ENCODE measurements at places on chromosomes 11 and 22.

DNA sequence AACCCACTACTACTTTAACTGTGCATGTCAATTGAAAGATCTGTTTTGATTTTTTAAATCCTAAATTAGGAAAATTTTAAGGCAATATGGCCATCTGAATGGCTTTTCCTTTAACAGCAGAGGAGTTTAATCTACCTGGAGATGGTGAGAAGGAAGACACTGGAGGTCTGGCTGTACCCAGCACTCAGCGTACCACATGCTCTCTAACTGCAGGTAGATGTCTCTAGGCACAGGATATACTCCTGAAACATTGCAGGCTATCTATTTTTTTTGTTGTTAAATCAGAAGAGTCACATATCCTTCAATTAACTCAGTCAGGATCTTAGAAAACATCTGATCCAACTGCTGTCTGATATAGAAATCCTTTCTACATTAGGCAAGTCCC lies 17.3 kb upstream of the CASTOR1 start:
- DNase-seq = no peak

- no peak for DNase-seq
Measured at GRCh38 chr11:108009497-108010370, 1.0 kb downstream of the CUL5 start.

DNA sequence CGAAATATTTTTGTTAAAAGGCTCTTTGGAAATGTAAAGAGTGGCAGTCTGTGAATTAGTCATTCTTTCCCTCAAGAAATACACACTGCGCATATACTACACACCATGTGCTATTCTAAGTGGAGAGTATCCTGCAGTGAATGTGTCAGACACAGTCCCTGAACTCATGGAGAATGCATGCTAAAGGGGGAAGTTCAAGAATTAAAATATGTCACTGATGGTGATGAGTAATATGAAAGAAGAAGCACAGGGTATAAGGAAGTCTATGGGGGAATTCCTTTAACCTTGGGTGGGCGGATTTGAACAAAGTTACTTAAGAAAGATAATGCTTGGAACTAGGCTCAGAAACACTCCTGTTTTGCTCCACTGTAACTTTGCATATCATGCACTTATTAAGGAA lies 153.0 kb downstream of the LRRC4C start:
- no peak for DNase-seq

- DNase-seq = no peak
Measured at GRCh38 chr11:134521452-134522289, 109.6 kb upstream of the B3GAT1 start.

DNA sequence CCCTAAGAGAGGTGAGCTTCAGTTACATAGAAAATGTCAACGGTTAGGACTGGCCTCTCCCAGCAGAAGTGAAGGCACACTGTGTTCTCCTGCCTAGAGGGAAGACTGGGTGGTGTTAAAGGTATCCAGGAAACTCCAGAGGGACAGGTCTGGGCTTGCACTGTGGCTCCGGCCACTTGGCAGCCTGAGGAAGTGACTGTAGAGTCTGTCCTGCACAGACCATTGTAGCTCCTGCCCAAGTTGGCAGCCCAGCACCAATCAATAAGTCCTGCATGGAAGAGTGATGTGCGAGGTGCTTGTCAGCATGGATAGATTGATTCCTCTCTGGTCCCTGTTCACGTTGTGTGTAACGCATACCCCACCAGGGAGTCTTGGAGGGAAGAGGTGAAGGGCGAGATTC lies 284.8 kb downstream of the TENM4 start:
- DNase-seq = no peak

- DNase-seq = no peak
Measured at GRCh38 chr22:30490399-30490798, 15.1 kb downstream of the SEC14L4 start.

DNA sequence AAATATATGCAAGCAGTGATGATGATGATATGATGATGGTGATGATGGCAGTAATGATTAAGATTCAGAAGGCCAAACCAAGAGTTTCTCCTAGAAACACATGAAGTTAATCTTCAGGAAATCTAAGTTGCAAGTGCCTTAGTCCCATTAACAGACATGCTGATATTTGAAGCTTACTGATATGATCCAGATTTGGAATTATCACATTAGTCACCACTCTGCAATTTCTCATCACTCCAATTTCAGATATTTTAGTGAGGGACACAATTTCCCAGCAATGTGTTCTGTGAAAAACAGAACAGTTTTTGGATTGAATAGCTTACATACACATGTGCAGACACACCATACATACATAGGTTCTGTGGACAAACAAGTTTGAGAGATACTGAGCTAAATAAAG lies 411.4 kb upstream of the FAT3 start:
- DNase-seq = no peak

DNA sequence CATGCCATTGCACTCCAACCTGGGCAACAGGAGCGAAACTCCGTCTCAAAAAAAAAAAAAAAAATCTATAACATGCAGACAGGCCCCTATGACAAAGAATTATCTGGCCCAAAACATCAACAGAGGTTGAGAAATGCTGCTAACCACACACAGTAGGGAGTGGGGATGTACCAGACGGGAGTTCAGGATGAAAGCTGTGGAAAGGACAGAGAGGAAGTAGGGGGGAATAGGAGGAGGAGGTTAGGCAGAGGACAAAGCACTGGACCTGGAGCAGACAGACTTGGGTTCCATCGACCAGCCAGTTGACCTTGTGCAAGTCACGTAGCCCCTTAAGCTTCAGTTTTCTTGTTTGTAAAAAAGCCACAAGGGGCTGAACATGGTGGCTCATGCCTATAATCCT lies 12.5 kb downstream of the LRP4 start:
- DNase-seq = no peak

- no peak for DNase-seq
Measured at GRCh38 chr22:39567135-39567946, 3.2 kb upstream of the CACNA1I start.

GRCh38 chr22:36971341-36972125 lies 47.7 kb downstream of the TST start:
- DNase-seq = no peak

GRCh38 chr22:30605449-30606110 lies 1.4 kb upstream of the TCN2 start:
- DNase-seq = no peak

GRCh38 chr11:64224891-64225607 lies 937 bp downstream of the TRPT1 start:
- DNase-seq = peak; percentile 30

DNA sequence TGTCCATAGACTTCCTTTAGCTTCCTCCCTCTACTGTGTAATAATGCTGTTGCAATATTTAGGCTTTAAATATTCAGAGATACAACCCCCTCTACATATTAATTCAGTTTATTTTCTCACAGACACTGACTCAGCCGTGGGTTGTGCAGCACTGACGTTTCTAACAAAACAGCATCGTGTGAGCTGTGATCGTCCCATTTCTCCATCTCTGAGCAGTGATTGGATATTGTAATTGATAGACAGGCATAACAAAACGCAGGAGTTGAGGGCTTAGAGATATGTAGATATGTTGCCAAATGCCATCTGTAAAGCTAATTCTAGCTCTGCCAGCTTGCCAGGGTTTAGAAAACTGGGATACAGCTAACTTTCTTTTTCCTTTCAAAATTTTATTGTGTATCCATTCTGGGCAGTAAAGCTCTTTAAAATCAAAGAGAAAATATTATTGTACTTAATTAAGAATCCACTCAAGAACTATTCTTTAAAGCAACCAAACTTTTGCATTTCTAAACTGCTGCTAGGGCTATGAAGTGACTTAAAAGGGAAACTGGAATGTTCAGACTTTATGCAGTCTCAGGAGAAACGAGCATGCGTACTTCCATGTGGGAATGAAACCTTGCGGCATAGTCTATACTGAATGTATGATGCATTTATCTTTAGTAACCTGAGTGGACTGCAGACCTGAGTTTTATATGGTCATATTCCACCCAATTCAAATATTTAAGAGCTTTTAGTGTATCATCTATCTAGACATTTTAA lies 22.7 kb downstream of the BTBD10 start:
- no peak for DNase-seq

DNA sequence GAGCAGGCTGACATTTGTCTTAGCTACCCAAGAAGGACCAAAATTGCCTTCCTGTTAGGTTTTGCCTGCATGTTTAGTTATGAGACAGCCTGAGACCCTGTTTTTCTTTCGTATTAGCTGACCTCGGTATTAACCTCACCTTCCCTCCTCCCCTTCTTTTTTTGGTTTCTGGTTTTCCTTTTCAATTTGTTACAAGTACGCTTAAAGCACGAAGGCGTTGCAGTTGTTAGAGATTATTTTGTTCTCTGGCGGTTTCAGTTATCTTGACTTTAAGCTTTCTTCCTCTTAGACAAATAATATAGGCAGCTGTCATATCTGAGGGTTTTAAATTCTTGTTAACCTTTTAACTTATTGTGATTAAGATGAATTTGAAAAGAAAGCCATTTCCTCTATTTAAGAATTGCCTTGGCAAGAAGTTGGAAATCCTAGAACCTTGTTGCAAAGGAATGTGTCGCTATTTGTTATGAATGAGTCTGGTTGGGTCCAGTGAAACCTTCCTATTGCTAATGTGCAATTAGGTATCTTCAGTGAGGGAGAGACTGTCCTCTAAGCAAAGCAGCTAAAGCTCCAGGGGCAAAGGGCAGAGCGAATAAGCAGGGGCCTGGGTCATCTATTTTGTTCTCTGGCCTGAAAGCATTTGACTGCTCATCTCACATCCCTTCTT lies 45.7 kb downstream of the PACS1 start:
- DNase-seq = peak; percentile 28

DNA sequence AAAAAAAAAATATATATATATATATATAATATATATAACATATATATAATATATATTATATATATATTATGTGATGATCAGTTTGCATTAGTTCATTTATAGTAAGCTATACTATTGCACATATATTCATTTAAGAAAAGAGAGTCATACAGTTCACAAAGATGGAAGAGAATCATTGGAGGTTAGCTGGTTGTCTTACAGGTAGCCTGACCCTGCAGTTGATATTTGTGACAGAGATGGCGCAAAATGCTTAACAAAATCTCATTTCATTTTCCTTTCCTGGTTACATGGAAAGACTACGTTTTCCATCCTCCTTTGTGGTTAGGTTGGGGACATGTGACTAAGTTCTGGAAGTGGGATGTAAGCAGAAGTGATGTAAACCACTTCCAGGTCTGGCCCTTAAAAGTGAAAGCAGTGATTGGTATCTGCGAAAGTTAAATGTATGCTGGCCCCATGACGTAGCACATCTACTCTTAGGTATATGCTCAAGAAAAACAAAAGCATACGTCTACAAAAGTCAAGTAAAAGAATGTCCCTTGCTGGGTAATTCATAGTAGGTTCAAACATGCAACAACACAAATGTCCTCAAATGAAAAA lies 7.2 kb upstream of the TMEM135 start:
- DNase-seq = no peak

DNA sequence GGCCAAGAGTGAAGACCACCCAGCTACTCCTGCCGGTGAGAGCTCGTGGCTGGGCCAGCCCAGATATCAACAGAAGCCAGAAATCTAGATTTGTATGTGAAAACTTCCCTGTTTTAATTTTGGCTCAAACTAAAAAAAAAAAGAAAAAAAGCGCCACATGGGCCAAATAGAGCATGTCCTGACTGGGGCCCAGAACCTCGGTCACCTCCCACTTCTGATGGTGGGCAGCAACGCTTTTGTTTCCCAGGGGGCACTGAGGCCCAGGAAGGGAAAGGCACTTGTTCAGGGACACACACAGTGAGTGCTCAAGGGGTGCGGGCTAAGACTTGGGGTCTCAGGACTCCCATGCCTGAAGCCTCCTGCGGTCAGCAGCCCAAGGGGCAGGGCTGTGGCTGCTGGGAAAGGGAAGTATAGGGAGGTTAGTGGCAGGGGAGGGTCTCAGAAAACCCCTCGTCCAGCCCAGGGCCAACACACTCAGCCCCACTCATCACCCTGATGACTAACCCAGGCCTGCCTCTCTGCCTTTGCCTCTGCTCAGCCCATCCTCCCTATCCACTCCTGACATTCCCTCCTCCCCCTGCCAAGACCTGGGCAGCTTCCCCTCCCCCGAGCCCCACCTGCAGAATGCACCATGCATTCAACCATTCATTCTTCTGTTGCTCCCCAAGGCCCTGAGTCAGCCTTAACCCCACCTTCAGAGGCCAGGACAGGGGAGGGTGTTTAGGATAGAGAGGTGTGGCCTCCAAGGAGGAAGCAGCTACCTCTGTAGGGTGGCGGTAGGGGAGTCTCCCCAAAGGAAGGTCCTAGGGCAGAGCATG lies 30.0 kb upstream of the TCF20 start:
- DNase-seq = peak; percentile 81

GRCh38 chr11:9740202-9740883 lies 76.5 kb downstream of the SWAP70 start:
- DNase-seq = no peak

GRCh38 chr22:36587289-36588154 lies 58.6 kb upstream of the EIF3D start:
- no peak for DNase-seq

DNA sequence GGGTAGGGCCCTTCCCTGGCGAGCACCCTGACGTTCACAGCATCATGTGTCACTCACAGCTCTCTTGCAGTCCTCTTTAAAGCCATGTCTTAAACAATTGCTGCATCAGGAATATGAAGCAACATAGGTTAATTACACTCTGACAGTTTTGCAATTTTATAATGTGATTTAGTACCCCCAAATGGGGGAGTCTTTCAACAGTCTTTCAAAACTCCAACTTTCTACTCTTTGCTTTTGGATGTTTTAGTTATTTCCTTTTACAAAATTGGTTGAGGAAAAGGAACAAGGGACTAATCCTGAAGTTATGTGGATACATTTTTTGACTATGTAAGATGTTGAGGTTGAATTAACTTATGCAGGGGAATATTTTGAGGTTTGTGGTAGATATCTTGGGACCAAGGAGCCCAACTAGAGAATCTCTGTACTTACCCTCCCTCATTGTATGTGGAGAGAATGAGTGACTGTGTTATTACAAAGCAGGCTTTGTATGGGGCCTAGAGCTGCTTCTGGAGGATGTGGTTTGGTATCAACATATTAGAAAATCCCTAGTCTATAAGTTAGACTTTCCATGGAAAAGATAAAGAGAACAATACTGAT lies at the start of gene MMP8:
Gene MMP8 (minus strand): TSS at position 51 of the 597 bp plus-strand sequence. CDS start 99 bp downstream, outside the sequence.
- DNase-seq = no peak

GRCh38 chr11:117717485-117718314 lies 79.3 kb downstream of the DSCAML1 start:
- no peak for DNase-seq

- no peak for DNase-seq
Measured at GRCh38 chr11:17639091-17639490, 80.3 kb upstream of the MYOD1 start.

DNA sequence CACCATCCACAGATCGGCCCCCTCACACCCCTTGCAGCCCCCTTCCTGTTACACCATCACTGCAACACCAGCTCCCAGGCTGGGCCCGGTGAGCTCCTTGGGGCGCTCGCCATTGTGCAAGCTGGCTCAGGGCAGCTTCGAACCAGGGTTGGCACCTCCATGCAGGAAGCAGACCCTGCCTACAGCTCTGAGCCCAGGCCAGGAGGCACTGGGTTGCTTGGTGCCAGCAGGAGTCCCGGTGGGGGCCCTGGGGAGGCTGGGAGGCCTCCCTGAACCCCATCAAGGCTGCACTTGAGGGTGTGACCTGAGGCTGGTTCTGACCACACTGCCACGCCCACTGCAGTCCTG lies 417.1 kb downstream of the CTTN start:
- no peak for DNase-seq

Measured in GM12891 (cell line).